ENCODE measurements at places on chromosomes 16 and 17. TPM values are rescaled to one million over a fixed set of nuclear protein-coding genes. Genes with fewer than 3 reads are reported as not detected.

The TAT gene
- not detected for total RNA-seq

GRCh38 chr17:67178555-67178954, 66.4 kb downstream of the HELZ start:
- DNase-seq, result no peak

The MMP2 gene
- 219 TPM for total RNA-seq

- DNase-seq, result no peak
Measured at GRCh38 chr17:72477491-72477890, 356.7 kb downstream of the SOX9 start.

GRCh38 chr16:81797443-81797842, 18.4 kb downstream of the PLCG2 start:
- DNase-seq, result no peak

DNA sequence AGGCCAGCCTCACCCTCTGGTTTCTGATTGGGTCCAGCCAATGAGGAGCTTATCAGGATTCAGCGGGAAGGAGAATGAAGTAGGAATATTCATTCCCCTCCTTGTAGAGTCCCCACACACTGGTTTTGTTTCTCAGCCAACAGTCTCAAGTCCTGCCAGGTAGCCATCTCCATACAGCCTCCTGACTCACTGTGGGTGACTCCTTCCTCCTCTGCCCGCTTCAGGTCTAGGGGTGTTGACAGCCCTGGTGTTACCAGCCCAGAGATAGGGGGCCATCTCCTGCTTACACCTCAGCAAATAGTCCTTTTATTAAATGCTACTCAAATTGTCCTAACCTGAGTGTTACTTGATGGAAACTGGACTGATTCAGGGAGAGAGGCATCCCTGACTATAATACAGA, 4.0 kb upstream of the MFAP4 start:
- DNase-seq, result no peak

DNA sequence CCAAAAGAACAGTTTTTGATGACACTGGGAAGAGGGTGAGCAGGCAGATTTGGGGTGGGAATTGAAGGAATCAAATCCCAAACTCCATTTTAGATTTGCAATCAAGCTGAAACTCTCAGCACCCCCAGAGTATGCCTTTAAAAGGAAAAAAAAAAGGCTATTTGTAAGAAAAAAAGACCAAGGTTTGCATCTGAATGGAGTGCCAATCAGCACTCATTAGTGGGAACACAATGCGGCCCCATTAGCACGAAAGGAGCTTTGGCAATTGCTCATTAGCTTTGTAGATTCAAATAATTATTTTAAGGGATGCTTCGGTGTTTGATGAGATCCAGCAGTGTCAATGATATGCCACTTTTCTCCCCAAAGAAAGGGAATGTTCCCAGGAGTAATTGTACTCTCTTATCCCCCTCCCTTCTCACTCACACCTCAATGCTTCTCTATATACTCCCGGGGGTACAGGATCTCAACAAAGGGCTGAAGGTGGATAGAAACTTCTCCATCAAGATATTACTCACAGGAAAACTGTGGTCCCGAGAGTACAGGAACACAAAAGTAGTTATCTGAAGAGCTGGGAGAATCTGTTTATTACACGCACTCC, 32.2 kb downstream of the CHP2 start:
- no peak for DNase-seq

- DNase-seq, result no peak
Measured at GRCh38 chr17:29802246-29802645, 127.8 kb downstream of the SSH2 start.

Measured in pulmonary artery endothelial cell (primary cell).